ENCODE measurements at places on chromosomes 12 and 14. TPM values are rescaled to one million over a fixed set of nuclear protein-coding genes. Genes with fewer than 3 reads are reported as not detected.

- no peak for ATAC-seq
These were observed 1.4 kb downstream of the EEA1 start for GRCh38 chr12:92927436-92928281.

Gene ACRBP
- 2.4 TPM for total RNA-seq

GRCh38 chr12:111085096-111085495 lies 164.7 kb upstream of the MYL2 start:
- no peak for ATAC-seq

DNA sequence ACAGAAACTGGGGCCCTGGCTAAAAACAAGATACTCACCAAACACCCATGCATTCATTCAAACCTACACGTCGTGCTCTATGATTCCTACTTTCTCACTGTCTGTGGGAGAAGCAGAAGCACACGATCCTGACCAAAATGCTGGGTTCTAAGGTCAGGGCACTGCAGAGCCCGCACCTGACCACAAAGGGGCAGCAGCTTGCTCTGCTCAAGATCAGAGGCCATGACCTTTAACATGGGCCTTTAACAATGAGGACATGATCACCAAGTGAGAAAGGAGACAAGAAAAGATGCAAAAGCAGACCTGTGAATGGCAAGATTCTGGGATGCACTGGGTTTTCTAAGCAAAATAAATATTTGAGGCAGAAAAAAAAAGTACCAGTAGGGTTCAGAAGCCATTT lies 40.1 kb upstream of the VPS33A start:
- no peak for ATAC-seq

Gene AKAP5
- total RNA-seq, result 2.3 TPM

Gene PDZRN4
- total RNA-seq, result 32.0 TPM

DNA sequence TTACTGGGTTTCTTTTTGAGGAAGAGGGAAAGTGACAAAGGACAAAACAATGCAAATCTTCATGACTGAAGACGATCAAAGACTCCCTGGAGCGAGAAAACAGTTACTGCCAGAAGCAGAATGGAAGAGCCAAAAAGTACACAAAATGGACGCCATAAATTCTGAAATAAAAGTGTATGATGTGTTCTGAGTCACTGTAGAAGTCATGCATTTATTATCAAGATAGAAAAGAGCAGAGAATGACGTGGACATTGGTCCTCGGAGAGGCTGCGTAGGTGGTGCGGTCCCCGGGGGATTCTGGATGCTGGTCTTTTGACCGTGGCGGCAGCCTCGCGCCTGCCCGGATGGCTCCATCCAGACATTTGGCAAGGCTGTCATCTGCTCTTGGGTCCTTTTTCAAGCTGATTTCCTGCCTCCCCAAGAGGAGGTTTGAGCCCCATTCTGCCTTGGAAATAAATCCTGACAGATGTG lies 52.8 kb downstream of the C14orf132 start:
- no peak for ATAC-seq

Gene INHBC
- not detected for total RNA-seq

GRCh38 chr12:42482748-42483520 lies 106.6 kb downstream of the PRICKLE1 start:
- ATAC-seq, result peak; percentile 89

DNA sequence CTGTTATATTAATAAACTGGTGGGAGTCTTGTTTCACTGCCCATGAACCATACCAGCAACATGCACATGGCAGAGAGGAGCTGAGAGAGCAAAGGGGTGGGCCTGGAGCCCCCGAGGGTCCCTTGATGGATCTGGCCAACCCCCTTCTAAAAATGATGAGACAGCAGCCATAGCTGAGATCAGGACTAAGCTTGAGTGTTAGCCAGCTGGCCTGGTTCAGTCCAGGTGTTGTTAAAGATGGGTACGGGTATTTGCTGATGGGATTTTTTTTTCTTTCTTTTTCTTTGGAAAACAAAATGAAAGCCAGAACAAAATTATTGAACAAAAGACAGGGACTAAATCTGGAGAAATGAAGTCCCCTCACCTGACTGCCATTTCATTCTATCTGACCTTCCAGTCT lies 16.0 kb downstream of the PCBP2 start:
- ATAC-seq, result no peak

- no peak for ATAC-seq
These were observed 268.1 kb downstream of the CACNA1C start for GRCh38 chr12:2320841-2321240.

Gene RTN1
- total RNA-seq, result 6.2 TPM

DNA sequence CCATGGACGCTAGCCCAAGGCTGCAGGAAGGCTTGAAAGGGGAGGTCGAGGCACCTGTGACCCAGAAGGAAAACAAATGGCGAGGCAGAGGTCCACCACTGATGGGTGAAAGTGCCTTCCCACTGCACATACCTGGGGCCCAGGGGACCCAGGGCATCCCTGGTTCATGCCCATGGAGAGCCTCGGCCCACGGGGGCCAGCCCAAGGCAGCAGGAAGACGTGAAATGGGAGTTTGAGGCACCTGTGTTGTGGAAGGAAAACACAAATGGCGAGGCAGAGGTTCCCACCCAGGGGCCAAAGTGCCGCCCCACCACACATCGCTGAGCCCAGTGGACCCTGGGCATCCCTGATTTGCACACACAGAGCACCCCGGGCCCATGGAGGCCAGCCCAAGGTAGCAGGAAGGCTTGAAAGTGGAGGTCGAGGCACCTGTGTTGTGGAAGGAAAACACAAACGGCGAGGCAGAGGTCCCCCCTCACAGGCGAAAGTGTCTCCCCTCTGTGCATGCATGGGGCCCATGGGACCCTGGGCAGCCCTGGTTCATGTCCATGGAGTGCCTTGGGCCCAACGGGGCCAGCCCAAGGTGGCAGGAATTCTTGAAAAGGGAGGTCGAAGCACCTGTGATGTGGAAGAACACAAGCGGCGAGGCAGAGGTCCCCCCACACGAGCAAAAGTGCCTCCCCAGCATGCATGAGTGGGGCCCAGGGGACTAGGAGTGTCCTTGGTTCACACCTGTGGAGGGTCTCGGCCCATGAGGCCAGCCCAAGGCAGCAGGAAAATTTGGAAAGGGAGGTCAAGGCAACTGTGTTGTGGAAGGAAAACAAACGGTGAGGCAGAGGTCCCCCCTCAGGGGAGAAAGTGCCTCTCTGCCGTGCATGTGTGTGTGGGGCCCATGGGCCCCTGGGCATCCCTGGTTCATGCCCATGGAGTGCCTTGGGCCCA lies 383.3 kb downstream of the ALG10 start:
- no peak for ATAC-seq

Gene KCNJ8
- 31.0 TPM for total RNA-seq

- ATAC-seq, result no peak
These were observed 201.8 kb upstream of the CCDC196 start for GRCh38 chr14:66284346-66284745.

- ATAC-seq, result no peak
These were observed 7.3 kb upstream of the ETNK1 start for GRCh38 chr12:22617630-22618029.

- no peak for ATAC-seq
These were observed 4.6 kb upstream of the SAMD4A start for GRCh38 chr14:54562334-54562733.

Gene LRP1-AS
- total RNA-seq, result not detected

GRCh38 chr12:91417650-91418049 lies 235.0 kb upstream of the DCN start:
- ATAC-seq, result no peak

GRCh38 chr14:78673845-78674244 lies 503.7 kb downstream of the NRXN3 start:
- ATAC-seq, result no peak

Gene TAC3
- not detected for total RNA-seq

- ATAC-seq, result no peak
These were observed 391.4 kb downstream of the C12orf75 start for GRCh38 chr12:105721891-105722290.

GRCh38 chr14:102195446-102195845 lies 55.7 kb downstream of the WDR20 start:
- ATAC-seq, result no peak

DNA sequence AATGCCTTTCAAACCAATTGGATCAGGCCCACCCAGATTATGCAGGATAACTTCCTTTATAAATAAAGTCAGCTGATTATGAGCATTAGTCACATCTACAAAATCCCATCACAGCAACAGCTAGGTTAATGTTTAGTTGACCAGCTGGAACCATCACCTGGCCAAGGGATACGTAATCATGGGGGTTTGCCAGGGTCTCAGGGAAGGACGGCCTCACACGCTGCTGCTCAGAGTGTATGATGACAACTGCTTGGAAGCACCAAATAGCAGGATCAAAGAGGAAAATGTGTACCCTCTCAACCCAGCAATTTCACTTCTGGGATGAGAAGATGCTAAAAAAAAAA lies 162.6 kb downstream of the SLC15A4 start:
- no peak for ATAC-seq

DNA sequence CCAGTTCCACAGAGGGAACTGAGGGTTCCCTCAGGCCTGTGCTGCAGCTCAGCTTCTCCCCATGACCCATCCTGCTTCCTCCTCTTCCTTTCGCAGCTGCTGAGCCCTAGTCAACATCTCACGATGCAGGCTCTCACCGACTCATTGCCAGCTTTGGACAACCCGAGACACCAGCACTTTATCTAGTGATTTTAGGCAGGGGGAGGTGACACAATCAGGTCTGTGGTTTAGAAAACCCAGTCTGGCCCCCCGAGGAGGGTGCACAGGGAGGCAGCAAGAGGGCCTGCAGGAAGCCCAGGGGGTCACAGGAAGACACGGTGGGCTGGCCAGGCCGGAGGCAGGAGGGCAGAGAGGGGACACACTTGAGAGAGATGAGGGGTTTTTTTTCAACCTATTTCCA lies 35.4 kb downstream of the DIO3 start:
- no peak for ATAC-seq

- ATAC-seq, result no peak
These were observed 47.9 kb upstream of the NTF3 start for GRCh38 chr12:5384015-5384414.

DNA sequence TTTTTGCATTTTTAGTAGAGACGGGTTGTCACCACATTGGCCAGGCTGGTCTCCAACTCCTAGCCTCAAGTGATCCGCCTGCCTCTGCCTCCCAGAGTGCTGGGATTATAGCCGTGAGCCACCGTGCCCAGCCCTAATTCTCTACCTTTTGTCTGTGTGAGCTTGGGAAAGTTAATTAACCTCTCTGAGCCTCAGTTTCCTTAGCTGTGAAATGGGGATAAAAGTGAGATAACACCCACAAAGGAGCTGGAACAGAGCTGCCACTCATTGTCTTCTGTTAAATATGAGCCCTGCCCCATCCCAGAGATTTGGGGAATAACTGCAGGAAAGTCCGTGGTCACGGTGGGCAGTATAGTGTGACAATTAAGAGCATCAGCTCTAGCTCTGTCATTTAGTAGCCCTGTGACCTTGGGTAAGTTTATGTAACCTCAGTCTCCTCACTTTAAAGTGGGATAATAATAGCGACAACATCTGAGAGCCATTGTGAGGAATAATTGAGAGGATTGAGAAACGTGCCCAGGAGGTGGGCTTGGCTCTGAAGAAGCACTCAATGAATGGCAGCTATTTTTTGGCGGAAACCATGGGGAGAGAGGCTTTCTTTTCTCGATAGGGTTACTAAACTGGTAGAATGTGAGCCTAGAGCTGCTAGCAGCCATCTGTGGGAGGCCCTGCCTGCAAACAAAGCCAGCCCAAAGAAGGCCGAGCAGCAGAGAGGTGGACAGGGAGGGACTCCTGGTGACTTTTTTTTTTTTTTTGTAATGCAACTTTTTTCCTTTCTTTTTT lies 60.8 kb upstream of the MED13L start:
- no peak for ATAC-seq

DNA sequence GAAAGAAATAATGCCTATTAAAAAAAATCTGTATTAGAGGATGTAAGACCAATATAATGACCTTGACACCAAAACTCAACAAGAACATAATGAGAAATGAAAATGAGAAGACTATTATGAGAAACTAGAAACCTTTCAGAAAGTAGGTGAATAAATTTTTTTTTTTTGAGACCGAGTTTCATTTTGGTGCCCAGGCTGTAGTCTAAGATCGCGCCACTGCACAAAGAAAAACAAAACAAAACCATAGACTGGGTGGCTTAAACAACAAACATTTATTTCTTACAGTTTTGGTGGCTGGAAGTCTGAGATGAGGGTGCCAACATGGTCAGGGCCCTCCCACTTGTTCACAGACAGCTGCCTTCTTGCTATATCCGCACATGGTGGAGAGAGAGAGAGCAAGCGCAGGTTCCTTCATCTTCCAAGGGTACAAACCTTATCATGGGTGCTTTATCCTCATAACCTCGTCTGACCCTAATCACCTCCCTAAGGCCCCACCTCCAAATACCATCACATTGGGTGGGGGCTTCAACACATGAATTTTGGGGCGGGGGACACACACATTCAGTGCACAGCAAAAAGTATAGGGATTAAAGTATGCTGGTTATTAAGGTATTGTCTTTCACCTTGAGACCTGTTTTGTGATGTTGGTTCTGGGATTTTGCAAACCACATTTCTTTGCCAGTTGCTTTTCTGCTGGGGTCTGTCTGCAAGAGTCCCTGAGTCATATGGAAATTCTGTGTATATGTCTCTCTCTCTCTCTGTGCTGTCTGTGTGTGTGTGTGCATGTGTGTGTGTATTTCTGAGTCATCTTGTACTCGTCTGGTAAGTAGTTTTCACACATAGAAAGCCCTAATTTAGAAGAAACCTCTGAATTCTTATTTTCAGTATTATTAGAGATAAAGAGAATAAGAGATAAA lies 26.2 kb downstream of the ZCRB1 start:
- ATAC-seq, result no peak

DNA sequence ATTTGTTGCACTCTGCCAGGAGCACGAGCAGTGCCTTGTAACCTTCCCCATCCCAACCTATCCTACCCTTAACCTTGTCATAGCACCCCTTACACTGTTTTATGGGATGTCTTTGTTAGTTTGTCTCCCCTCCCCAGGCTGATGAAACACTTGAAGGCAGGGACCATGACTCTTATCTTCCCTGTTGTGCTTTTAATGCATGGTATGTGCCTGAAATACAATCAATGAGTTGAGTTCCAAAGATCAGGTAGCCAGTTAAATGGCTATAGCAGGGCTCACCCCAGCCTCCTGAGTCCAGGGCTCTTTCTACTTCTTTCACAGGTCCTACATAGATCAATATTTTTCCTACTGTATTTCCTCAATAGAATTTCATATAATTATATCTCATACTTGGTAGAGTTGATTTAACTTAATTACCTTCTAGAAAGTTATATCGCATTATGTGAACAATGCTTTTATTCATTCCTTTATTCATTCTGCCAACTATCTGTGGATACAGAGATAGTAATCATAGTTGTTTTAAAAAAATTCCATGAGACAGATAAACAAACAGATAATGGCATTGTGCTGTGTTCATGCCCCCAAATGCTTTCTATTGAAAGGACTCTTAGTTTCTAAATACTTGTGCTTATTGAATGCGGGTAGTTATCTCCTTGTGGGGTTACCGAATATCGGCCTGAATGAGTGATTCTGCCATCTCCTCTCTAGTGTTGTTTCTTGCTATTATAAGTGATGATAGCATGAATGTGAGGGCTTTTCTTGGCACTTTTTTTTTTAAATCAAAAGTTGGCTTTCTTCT lies 347.4 kb downstream of the NPAS3 start:
- ATAC-seq, result no peak

Data from gastroesophageal sphincter (tissue), 4 donors.